CD4-positive, alpha-beta memory T cell (primary cell): ENCODE measurements at places on chromosomes 2 and 18.

- no peak for DNase-seq
Measured at GRCh38 chr18:33841221-33841967, 263.4 kb downstream of the ASXL3 start.

DNA sequence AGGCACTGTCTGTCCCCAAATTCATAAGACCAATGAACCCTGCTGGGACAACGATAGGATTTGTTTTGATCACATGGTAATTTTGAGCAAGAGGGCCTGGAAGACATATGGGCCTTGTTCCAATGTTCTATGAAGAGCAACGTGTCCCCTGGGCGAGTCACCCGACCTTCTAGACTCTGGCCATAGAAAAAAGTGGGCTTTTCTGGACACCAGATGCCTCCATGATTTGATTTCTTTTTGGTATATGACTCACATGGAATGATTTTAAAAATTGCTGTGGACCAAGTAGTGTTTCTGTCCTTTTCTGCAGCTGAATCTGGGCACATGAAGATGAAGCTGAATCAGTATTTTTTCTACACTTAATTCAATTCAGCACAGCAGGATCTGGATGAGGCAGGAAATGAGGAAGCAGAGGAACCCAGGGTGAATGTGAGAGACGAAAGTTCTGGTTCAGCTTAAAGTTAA, 104.9 kb downstream of the CDC42EP3 start:
- DNase-seq: no peak

DNA sequence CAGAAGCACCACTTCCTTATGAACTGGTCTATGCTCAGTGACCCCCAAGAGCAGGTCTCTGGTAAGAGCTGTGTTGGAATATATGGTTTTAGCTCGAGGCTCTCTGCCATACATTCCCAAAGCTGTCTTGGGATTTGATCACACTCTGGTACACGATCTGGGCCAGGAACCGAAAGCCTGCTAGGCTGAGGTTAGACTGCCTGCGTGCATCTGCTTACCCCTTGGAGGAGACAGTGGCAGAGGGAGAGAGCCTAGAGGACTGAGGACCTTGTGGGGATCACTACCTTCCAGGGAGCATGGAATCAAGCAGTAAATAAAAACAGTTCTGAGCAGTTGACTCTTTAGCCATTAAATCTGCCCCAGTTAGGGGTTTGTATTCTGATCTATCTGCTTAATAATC, 63.7 kb downstream of the ZNF532 start:
- DNase-seq: no peak

DNA sequence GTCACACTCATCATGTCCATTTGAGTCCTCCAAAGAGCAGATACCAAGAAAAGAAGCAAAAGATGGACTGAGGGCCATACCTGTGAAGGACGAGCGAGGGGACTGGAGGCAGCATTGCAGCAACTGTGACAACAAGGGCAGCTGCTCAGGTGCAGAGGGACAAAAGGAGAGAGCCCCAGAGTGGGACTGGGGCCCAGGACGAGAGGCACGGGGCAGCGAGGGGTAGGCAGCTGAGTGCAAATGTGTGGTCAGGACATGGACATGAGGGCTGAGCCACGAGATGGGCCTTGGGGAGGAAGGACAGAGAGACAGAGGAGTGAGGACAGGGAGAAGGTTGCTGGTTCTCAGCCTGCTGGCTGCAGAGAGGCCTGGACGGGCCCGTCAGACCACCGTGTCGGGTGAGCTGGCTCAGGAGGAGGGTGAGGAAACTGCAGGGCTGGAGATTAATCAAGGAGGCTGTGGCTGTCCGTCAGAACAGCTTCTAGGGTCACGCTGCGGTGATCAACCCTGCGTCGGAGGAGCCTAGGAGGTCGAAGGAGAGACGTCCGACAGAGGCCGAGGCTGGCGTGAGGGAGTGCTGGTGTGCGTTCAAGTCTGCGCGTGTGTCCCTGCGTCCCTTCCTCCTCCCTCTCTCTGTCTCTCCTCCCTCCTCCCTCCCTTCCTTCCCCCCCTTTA, 206.8 kb upstream of the HDAC4 start:
- DNase-seq: no peak

GRCh38 chr2:145190031-145190703, 670.2 kb upstream of the ZEB2 start:
- DNase-seq: no peak

GRCh38 chr18:62023536-62023935, 130.7 kb upstream of the RNF152 start:
- no peak for DNase-seq

DNA sequence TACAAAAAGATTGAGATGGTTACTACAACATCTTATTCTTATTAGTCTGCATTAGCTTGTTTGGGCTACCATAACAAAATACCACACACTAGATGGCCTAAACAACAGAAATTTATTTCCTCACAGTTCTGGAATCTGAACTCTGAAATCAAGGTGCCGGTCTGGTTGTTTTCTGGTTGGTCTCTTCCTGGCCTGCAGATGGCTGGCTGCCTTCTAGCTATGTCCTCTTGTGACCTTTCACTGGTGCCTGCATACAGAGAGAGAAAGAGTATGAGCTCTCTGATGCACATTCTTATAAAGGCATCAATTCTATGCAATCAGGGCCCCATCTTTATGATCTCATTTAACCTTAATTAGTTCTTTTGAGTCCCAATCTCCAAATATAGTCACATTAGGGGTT, 696.5 kb downstream of the TDRD15 start:
- no peak for DNase-seq

GRCh38 chr2:158702740-158703139, 92.4 kb upstream of the DAPL1 start:
- DNase-seq: no peak

DNA sequence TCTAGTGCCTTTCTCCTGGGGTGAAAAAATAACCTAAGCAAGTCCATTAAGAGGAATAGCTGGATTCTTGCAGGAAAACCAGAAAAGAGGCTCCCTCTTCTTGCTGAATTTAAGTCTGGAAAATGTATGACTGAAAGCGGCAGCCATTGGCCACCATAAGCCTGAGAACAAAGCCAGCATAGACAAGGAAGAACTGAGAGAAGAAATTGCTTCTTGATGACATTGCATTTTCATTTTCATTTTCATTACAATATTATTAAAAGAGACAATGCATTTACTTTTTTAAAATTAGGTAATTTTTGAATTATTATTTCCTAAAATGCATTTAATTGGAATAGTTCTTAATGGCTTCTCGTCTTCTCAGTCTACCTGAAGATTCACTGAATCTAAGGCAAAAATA, 1157.5 kb upstream of the ZEB2 start:
- DNase-seq: no peak

GRCh38 chr2:168998609-168999211, 32.4 kb downstream of the ABCB11 start:
- DNase-seq: no peak

DNA sequence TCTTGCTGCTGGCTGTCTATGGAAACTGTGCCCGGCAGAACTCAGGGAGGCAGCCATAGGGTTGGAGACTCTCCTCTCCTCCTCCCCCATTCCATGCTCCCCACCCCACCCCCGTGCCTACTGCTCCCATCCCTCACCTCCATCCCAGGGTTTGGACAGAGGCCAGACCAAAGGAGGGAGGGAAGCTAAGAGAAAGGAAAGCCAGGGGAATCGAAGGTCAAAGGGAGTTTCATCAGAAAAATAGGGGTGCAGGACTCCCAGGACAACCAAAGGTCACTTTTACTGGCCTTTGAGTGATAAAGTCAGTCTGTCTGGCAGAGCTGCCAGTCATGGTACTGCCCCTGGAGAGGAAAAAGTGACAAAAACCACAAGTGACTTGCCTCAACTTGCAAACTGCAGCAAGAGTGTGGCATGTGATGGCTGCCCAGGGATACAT, 187.3 kb upstream of the CTAGE1 start:
- no peak for DNase-seq

DNA sequence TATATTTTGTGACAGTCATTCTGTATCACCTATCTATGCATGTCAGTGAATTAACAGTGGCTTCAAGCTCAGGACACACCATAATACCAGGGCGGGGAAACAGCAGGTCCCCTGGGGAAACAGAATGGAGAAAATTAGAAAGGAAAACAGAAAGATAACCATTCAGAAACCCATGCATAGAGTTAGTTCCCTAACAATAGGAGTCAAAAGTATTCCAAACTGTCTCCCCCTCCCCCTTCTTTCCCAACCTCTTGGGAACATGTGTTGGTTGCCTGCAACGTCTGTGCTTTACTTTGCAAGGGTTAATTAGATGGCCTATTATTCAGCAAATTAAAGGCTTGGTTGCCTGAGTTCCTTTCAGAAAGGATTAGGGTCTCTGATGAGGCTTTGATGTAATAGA, 176.4 kb downstream of the MYO3B start:
- no peak for DNase-seq

DNA sequence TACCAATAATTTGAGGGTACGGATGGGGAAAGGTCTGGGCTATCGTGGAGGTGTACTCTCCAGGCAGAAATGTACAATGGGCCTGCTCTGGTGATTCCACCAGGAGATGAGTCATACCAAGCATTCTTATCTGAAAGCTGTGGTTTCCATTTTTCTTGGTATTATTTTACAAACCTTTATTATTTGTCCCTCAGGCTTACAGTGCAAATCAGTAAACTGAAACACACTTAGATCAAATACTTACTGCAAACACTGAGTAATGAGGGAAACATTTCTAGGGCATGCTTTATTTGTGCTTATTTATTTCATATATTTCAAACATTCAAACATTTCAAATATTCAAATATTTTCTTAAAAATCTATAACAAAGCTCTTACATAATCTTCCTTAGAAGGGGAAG, 319.8 kb downstream of the RND3 start:
- DNase-seq: no peak

DNA sequence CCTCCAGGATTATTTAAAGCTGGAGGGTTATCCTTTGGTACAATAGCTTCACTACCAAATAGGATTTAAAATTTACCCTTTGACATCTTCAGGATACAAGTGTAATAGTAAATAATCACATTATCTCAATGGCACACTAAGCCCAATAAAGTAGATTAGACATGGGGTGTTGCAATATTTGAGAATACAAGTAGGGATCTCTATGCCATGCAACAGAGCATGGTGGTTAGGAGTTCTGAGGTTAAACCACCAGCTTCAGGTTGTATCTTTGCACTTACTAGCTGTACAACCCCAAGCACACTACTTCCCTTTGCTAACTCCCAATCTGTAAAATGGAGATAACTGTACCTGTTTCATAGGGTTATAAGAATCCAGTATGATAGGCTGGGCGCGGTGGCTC, 6.2 kb downstream of the MBD2 start:
- no peak for DNase-seq

GRCh38 chr2:97699765-97700444, 13.5 kb upstream of the ZAP70 start:
- peak; percentile 50 for DNase-seq

DNA sequence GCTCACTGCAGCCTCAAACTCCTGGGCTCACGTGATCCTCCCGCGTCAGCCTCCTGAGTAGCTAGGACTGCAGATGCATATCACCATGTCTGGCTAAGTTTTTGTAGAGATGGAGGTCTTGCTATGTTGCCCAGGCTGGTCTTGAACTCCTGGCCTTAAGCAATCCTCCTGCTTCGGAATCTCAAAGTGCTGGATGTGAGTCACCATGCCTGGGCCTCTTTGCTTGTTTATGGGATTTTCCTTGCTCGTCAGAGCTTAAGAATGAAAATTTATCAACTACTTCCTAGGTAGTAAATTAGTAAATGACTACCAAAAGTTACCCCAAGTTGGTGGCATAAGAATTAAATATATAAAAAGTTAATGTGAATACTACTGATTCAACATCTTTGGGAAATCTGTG, 51.0 kb downstream of the ACTR3 start:
- DNase-seq: no peak

- no peak for DNase-seq
Measured at GRCh38 chr18:227902-228301, 39.9 kb downstream of the THOC1 start.

DNA sequence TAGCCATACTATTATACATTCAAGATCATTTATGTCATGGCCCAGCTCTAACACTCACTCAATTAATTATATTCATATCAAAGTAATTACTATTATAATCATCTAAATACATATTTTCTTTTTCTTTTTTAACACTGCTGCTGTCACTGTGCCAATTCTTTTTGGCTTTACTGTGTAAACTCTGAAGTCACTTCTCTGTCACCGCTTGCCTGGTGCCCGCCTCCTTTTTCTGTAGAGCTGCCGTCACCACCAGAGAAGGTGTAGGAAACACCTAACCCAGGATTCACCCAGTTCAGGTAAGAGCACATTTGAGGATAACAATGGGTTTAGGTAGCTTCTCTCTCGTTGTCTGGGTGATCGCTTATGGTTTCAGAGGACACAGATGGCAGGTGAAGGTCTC, 93.3 kb downstream of the AOX1 start:
- no peak for DNase-seq

DNA sequence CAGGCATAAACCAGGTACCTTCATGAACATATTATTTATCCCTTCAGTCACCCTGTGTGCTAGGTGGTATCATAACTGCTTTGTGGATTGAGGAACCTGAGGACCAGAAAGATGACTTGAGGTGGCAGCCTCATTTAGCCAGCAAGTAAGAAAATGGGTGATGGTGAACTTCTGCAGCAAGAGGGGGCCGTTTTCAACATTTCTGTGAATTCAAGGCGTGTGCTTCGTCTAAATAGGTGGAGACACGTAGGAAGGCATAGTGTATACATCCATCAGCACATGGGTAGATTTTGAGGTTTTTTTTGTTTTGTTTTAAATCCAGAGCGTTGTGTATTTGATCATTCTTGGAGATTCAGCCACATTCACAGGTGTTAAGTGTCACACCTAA, 118.7 kb downstream of the SPTBN1 start:
- DNase-seq: no peak

- no peak for DNase-seq
Measured at GRCh38 chr2:8629402-8629801, 52.5 kb upstream of the ID2 start.

- DNase-seq: no peak
Measured at GRCh38 chr2:32455816-32456215, 99.0 kb downstream of the BIRC6 start.

DNA sequence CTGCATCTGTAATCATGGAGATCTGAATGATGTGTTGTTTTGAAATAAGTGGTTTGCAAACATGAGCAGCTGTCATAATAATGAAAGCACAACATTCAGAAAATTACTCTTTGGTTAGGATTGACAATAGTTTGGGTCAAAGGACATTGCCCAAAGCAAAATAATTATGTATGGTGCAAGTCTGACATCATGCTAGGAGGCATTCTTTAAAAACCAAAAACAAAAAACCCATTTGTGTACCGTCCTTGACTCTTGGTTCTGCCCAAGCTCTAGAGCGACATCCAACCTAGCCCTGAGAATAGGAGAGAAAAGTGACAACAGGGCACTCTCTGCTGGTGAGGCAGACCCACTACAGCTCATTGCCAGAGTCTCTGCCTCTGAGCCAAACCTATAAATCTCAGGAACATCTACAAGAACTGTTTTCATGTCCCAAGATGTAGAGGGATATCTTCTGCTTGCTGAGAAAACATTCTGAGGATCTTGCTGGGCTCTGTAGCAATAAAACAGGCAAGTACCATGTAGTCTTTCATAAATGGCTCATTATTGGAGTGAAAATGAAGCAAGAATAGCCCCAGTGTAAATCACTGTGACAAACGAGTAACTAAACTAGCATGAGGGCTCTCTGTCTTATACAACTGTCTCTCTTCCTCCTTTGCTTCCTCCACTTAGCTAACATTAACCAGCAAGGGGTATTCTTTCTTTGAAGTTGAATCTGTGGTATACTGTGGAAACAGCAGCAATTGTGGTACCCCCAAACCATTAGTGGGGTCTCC, 266.8 kb upstream of the CXCR4 start:
- peak; percentile 70 for DNase-seq

GRCh38 chr2:70647873-70648481, 94.4 kb upstream of the TGFA start:
- peak; percentile 63 for DNase-seq

GRCh38 chr2:148021886-148022285, 995 bp downstream of the MBD5 start:
- no peak for DNase-seq

GRCh38 chr18:10242936-10243680, 211.3 kb upstream of the APCDD1 start:
- no peak for DNase-seq
